ENCODE measurements at places on chromosomes 6 and 20. TPM values are rescaled to one million over a fixed set of nuclear protein-coding genes. Genes with fewer than 3 reads are reported as not detected.

- H3K4me1 ChIP-seq: peaks cover 25% of the 10 kb centered on the region
- H3K27me3 ChIP-seq: no peaks in the 10 kb centered on the region
- DNase-seq: no peak
Observed at GRCh38 chr6:133815313-133815712, 73.6 kb upstream of the TCF21 start.

- H3K4me3 ChIP-seq: no peak overlapping the region
- no peak overlapping the region for H3K27ac ChIP-seq
- peak; percentile 72 for DNase-seq
- no peaks in the 10 kb centered on the region for H3K36me3 ChIP-seq
- H3K4me1 ChIP-seq: peaks cover 12% of the 10 kb centered on the region
Observed at GRCh38 chr20:5848711-5849505, 98.7 kb downstream of the SHLD1 start.

DNA sequence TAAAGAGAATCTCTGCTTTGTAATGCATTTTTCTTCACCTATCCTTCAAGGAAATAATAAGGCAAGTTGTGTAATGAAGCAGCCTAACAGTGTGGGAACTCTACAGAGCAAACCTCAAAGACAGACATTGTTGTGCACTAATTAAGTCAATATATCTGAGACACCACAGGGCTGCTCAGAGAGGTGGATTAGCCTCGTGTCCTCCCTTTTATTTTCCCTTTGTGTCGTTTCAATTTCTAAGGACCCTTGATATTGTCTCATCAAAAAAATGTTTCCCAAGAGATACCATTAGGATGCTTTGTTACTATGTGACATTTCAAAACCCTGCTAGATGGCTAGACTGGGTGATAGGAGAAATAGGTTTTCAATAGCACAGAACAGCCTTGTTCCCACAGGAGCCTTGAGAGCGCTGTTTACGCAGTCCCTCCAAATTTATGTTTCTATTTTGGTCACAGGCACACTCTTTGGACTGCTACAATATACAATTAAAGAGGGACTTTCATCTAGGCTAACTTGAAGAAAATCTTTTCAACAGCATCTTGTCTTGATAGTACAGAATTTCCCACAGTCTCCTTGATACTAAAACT lies 23.1 kb downstream of the UBE3D start:
- no peak overlapping the region for H3K27ac ChIP-seq
- no peaks in the 10 kb centered on the region for H3K27me3 ChIP-seq
- DNase-seq: no peak
- no peak overlapping the region for H3K4me3 ChIP-seq

ETV7 gene
- total RNA-seq: not detected

DNA sequence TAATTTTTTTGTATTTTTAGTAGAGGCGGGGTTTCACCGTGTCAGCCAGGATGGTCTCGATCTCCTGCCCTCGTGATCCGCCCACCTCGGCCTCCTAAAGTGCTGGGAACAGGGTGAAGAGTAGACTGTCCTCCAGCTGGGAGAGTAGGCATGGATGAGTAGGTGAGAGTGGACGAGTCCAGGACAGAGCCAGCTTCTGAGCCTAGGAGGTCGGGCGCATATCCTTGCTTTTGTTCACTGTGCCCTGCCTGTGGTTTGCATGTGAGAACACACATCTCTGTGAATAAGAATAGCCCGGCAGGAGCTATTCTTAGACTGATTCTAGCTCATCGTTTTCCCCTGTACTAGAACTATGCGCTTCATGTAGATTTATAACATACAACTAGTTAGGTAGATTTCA lies 78.3 kb downstream of the RPP40 start:
- peaks cover 14% of the 10 kb centered on the region for H3K4me1 ChIP-seq
- no peak overlapping the region for H3K27ac ChIP-seq
- no peak for DNase-seq
- H3K4me3 ChIP-seq: no peak overlapping the region

CALHM6 gene
- not detected for total RNA-seq

DNA sequence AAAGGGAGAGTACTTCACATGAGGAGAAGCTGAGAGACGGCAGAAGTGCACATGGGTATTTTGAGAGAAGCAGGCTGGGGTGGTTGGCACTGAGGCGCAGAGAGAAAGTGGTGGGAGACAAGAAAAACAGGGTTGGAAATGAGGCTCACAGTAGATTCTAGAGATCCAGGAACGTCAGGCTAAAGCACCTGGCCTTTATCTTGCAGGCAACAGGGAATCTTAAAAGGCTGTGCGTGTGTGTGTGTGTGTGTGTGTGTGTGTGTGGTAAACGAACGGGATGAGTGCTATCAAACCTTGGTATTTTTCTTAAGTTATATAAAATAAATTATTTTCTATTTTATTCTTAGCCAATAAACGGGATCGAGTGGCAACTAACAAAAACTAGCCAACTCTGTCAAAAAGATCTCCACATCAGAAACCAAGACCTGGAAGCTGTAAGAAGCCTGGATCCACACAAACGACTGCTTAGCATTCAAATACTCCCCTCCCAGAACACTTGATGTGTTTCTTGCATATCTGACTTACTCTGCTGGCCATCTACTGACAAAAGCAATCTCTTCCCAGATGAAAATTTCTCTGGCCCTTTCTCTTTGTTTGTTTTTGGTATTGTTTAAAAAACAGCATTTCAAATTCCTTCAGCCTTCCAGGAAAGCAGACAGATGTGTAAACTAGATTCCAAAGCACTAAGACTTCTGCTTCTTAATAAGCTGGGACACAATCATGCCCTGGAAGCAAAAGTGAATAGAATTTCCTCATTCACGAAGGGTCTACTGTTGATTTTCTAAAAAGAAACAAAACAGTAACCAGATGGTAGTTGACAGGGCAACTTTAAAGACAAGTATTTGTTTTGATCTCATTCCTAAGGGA lies 44.8 kb upstream of the FABP7 start:
- no peak for DNase-seq
- no peaks in the 10 kb centered on the region for H3K36me3 ChIP-seq
- peaks cover 24% of the 10 kb centered on the region for H3K27me3 ChIP-seq
- H3K27ac ChIP-seq: no peak overlapping the region
- H3K4me3 ChIP-seq: no peak overlapping the region

PRSS35 gene
- total RNA-seq: not detected

GRCh38 chr6:1297746-1298145 lies 14.2 kb upstream of the FOXQ1 start:
- H3K27me3 ChIP-seq: no peaks in the 10 kb centered on the region
- peak; percentile 86 for DNase-seq
- peaks cover 20% of the 10 kb centered on the region for H3K4me1 ChIP-seq
- H3K4me3 ChIP-seq: peak overlapping the region; percentile 23

DNA sequence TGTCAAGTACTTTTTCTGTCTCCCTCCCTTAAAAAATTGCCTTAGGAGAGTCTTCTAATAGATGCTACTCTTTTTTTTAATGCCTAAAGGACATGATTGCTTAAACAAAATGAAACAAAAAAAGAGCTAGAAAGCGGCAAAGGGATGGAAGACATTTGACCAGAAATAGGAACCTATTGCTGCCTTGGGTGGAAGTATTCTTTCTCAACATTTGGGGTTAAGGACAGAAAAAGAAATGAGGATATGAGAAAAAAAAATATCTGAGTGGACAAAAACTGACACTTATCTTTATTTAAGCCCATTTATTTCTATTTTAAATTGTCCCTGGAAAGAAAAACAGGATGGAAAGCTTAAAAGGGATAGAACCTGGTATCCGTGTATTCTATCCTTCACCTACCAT lies 664.9 kb upstream of the CITED2 start:
- no peak overlapping the region for H3K27ac ChIP-seq
- no peaks in the 10 kb centered on the region for H3K36me3 ChIP-seq
- H3K4me3 ChIP-seq: no peak overlapping the region
- DNase-seq: no peak
- H3K27me3 ChIP-seq: no peaks in the 10 kb centered on the region

DNA sequence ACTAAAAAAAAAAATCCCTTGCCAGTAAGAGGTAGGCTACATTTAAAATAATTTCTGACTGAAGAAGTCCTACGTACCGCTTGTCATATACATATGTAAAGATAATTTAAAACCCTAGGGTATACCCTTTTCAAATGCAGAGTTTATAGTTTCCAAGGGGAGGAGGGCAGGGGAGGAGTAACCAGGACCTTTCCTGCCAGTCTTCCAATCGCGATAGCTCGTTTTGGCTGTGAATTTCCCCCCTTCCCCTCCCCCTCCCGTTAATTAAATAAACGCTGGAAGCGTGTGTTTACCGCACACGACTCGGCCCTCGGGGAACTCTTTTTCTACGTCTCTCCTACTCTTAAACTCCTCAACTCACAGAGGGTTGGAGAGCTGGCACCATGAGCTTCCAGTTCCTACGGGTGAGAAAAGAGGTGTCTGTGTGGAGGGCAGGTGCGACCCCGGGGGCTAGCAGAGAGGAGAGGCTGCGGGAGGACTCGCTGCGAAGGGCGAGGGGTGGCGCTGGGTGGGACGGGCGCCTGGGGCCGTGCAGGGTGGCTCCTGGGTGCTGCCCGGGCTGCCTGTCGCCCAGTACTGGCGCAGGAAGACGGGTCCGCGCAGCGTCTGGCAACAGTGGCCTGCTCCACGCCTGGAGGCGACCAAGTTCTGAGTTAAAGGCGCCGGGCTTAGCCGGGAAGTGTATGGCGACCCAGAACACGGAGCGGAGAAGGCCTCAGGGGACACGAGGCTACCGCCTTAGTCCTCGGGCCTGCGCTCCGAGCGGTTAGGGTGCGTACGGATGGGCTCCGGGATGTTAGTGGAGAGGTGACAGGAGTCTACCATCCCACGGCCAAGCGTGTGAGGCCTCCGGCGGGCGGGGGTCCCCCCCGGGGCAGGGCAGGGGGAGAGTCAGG lies 4.1 kb upstream of the TFAP2C start:
- no peak overlapping the region for H3K27ac ChIP-seq
- H3K36me3 ChIP-seq: no peaks in the 10 kb centered on the region
- H3K4me3 ChIP-seq: no peak overlapping the region
- H3K27me3 ChIP-seq: no peaks in the 10 kb centered on the region
- no peak for DNase-seq

GRCh38 chr6:42453654-42454427 lies 2.1 kb upstream of the TRERF1 start:
- peak; percentile 85 for DNase-seq
- H3K27me3 ChIP-seq: no peaks in the 10 kb centered on the region
- H3K4me3 ChIP-seq: peak overlapping the region; percentile 89
- H3K36me3 ChIP-seq: no peaks in the 10 kb centered on the region
- peaks cover 14% of the 10 kb centered on the region for H3K4me1 ChIP-seq

CALHM4 gene
- total RNA-seq: not detected

- H3K27ac ChIP-seq: peak overlapping the region; percentile 65
- H3K27me3 ChIP-seq: no peaks in the 10 kb centered on the region
- DNase-seq: peak; percentile 83
- H3K4me1 ChIP-seq: peaks cover 40% of the 10 kb centered on the region
Observed at GRCh38 chr6:13354331-13355042, 26.1 kb upstream of the TBC1D7 start.

ULBP2 gene
- total RNA-seq: 23.8 TPM

DNA sequence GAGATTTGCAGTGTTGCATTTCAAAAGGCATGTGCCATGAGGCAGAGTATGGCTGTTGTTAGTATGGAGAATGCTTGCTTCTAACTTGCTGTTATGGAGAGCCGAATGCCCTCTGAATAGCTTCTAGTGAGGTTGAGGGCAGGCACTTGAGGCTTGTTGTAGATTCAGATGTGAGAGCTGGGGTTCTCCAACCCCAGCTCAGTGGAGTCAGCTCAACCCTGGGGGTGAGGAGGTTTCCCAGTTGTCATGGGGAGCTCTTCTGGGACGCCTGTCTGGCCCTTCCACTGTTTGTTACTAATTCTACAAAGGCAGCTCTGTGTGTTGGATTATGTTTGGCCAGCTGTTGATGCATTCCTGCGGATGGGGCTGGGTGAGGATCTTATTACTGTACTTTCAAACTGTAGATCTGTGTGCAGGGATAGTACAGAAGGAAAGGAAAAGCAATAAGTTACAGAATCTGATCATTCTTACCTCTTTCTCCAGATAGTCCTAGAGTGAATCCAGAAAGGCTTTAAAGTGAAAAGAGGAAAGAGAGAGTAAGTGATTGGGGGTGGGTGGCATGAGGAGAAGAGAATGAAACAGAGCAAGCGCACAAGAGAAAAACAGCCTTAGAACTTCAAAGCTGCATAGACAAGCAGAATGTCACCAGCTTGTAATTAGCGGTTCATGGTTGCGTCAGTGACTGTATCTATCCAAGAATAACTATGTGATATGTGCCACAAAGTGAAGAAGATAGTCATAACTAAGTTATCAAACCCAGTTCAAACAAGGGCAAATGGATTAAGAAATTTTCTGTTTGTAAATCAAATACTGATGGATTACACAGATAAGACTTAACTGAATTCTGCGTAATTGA lies 148.7 kb downstream of the PRL start:
- no peak overlapping the region for H3K27ac ChIP-seq
- H3K4me1 ChIP-seq: peaks cover 23% of the 10 kb centered on the region
- H3K4me3 ChIP-seq: peak overlapping the region; percentile 69
- peak; percentile 74 for DNase-seq
- H3K36me3 ChIP-seq: no peaks in the 10 kb centered on the region

GRCh38 chr6:6728169-6728941 lies 139.8 kb downstream of the LY86 start:
- no peak overlapping the region for H3K27ac ChIP-seq
- no peak overlapping the region for H3K4me3 ChIP-seq
- no peaks in the 10 kb centered on the region for H3K27me3 ChIP-seq
- H3K4me1 ChIP-seq: peaks cover 14% of the 10 kb centered on the region
- no peaks in the 10 kb centered on the region for H3K36me3 ChIP-seq

CNBD2 gene
- not detected for total RNA-seq

DNA sequence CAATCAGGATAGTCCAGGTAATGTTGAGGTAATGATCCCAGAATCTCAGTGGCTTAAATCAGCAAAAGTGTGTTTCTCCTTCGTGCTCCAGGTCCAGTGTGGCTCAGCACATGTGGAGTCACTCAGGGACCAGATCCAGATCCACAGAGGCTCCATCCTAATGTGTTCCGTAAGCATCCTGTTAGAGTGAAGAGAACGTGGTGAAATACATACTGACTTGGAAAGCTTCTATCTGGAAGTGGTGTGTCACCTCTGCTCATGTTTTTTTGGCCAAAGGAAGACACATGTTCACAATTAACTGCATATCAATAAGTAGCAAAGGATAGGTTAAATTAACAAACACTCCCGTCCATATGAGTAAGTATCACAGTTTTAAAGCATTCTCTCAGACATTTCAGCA lies 26.8 kb upstream of the PREP start:
- peaks cover 63% of the 10 kb centered on the region for H3K4me1 ChIP-seq
- H3K36me3 ChIP-seq: no peaks in the 10 kb centered on the region
- no peaks in the 10 kb centered on the region for H3K27me3 ChIP-seq
- peak; percentile 81 for DNase-seq
- H3K27ac ChIP-seq: peak overlapping the region; percentile 90

KIF6 gene
- total RNA-seq: 0.51 TPM

GRCh38 chr6:13676551-13677156 lies 35.0 kb downstream of the RANBP9 start:
- no peak overlapping the region for H3K27ac ChIP-seq
- H3K36me3 ChIP-seq: peaks cover 11% of the 10 kb centered on the region
- no peaks in the 10 kb centered on the region for H3K27me3 ChIP-seq
- no peak for DNase-seq
- H3K4me3 ChIP-seq: no peak overlapping the region

GGTLC1 gene
- total RNA-seq: not detected

TXLNB gene
- 0.13 TPM for total RNA-seq

DLK2 gene
- total RNA-seq: 0.51 TPM

PCIF1 gene
- total RNA-seq: 4.2 TPM

- H3K4me1 ChIP-seq: peaks cover 40% of the 10 kb centered on the region
- H3K27me3 ChIP-seq: no peaks in the 10 kb centered on the region
- no peaks in the 10 kb centered on the region for H3K36me3 ChIP-seq
- peak; percentile 93 for DNase-seq
Observed at GRCh38 chr20:39823224-39823623, 861.1 kb downstream of the DHX35 start.

- H3K4me3 ChIP-seq: peak overlapping the region; percentile 62
- H3K27ac ChIP-seq: peak overlapping the region; percentile 92
- DNase-seq: no peak
- no peaks in the 10 kb centered on the region for H3K36me3 ChIP-seq
- H3K4me1 ChIP-seq: peaks cover 20% of the 10 kb centered on the region
Observed at GRCh38 chr6:16712255-16712930, 48.9 kb downstream of the ATXN1 start.

ZC3H12D gene
- not detected for total RNA-seq
